Right lobe of liver (tissue), 6 donors: ENCODE measurements at places on chromosomes 1 and 21. TPM values are rescaled to one million over a fixed set of nuclear protein-coding genes. Genes with fewer than 3 reads are reported as not detected.

DNA sequence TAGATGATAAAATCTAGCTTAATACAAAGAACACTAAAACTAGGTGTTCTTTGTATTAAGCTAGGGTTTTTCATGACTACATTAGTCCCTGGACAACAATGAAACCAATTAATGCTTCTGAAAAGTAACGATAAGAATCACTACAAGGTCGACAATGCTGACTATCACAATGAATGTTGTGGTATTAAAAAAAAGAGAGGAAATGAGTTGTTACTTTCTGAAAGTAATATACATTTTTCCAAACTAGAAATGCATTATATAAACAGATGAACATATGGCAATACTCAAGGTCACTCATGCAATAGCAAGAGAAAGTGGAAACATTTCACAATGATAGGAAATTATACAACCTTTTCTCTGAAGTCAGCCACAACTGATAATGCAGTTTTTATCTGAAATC, 19.0 kb downstream of the DPH5 start:
- no peaks in the 10 kb centered on the region for H3K36me3 ChIP-seq
- H3K27ac ChIP-seq: no peak overlapping the region
- H3K4me1 ChIP-seq: peaks cover 43% of the 10 kb centered on the region
- no peak overlapping the region for H3K4me3 ChIP-seq
- DNase-seq: no peak

DNA sequence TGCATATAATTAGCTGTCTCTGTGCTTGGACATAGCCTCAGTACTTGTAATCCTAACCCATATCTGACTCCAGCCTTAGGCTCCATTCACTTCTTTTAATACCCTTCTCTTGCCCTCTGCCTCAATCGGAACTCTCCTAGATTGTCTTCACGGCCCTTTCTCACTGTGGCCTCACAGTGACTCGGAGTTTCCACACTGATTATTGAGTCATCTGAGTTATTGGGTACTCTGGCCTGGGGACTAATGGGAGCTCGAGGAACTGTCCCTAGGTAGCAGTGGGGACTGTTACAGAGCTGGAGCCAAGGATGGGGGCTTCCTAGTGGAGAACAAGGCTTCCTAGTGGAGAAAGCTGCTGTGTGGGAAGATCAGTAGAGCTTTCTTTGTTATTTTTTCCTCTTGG, 17.0 kb downstream of the TRAF5 start:
- H3K4me3 ChIP-seq: no peak overlapping the region
- H3K4me1 ChIP-seq: no peaks in the 10 kb centered on the region
- H3K36me3 ChIP-seq: no peaks in the 10 kb centered on the region
- H3K27me3 ChIP-seq: no peaks in the 10 kb centered on the region

DNA sequence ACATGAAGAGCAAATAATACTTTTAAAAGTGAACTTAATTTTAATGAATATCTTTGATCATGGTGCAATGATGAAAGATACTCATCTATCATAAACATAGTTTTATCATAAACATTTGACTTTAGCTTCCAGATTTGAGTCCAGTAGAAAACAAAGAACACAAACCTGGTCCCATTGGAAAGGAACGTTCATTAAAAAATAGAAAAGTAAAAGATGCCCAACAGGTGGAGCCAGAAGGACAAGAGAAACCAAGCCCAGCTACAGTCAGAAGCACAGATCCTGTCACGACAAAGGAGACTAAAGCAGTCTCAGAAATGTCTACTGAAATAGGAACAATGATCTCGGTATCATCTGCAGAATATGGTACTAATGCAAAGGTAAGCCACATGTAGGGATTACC, 55.6 kb upstream of the MYOCOS start:
- no peak overlapping the region for H3K27ac ChIP-seq
- no peaks in the 10 kb centered on the region for H3K4me1 ChIP-seq
- no peaks in the 10 kb centered on the region for H3K27me3 ChIP-seq
- H3K36me3 ChIP-seq: peaks cover 61% of the 10 kb centered on the region

DNA sequence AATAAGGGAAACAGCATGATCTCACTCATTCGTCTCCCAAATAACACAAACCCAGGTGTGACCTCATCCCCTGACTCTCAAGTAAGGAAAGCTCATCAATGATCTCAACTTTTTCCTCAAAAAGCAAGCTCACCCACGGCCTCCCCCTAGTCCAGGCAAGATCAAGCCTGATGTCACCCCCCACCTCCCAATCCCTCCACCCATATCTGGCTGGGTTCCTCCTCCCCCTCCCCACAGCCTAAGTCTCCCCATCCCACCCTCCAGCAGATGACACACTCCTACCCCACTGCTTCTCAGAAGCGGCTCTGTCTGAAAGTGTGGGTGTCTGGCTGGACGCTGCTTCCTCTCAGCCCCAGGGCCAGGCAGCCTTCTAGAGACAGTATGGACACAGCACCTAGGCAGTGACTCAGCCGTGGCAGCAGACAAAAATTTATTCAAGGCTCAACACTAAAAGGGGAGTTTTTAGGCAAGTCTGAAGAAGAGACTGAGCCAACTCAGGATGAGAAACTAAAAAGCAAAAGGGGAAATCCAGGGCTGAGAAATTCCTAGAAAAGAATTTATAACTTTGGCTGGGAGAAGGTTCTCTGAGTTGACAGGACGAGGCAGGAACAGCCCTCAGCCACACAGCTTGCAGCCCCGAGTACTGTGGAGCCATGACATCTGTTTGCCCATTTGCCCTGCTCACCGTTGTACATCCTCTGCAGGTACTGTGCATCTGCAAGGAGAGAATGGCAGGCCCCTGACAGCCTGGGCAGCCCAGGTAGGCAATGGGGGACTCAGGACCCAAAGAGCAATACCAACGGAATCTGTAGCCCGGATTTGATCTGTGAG, 81.6 kb upstream of the LRRC8D start:
- H3K27me3 ChIP-seq: no peaks in the 10 kb centered on the region
- H3K36me3 ChIP-seq: no peaks in the 10 kb centered on the region
- no peak overlapping the region for H3K27ac ChIP-seq
- no peak overlapping the region for H3K4me3 ChIP-seq
- DNase-seq: no peak
- H3K4me1 ChIP-seq: no peaks in the 10 kb centered on the region

The EFNA1 gene
- 371 TPM for total RNA-seq

The FCRL4 gene
- total RNA-seq: not detected

The FCAMR gene
- total RNA-seq: 5.6 TPM

The RNF207 gene
- total RNA-seq: 14.1 TPM

The THEM5 gene
- not detected for total RNA-seq
